ENCODE measurements at places on chromosomes 4 and X. TPM values are rescaled to one million over a fixed set of nuclear protein-coding genes. Genes with fewer than 3 reads are reported as not detected.

HDAC8 gene
- 20.2 TPM for total RNA-seq

MSANTD1 gene
- 0.82 TPM for total RNA-seq

DDX53 gene
- not detected for total RNA-seq

HSFX2 gene
- 0.16 TPM for total RNA-seq

KLF8 gene
- total RNA-seq = 0.44 TPM

SMR3B gene
- not detected for total RNA-seq

Measured in bladder microvascular endothelial cell (primary cell).